ENCODE measurements at places on chromosomes 1 and 21.

DNA sequence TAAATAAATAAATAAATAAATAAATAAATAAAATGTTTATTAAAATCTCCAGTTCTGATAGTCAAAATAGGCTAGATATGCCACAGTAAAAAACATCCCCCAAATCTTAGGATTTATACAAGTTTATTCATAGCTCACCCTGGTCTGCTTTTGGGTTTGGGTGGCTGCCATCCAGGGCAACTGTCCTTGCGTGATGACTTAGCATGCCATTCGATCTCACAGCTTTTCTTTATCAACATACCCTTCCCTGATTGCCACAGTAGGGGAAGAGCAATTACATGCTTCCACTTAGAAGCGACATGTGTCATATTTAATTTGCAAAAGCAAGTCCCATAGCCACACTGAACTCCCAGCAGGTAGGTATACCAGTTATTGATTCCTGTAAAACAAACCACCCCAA is 52.7 kb downstream of the TEX35 start:
- no peak for DNase-seq

DNA sequence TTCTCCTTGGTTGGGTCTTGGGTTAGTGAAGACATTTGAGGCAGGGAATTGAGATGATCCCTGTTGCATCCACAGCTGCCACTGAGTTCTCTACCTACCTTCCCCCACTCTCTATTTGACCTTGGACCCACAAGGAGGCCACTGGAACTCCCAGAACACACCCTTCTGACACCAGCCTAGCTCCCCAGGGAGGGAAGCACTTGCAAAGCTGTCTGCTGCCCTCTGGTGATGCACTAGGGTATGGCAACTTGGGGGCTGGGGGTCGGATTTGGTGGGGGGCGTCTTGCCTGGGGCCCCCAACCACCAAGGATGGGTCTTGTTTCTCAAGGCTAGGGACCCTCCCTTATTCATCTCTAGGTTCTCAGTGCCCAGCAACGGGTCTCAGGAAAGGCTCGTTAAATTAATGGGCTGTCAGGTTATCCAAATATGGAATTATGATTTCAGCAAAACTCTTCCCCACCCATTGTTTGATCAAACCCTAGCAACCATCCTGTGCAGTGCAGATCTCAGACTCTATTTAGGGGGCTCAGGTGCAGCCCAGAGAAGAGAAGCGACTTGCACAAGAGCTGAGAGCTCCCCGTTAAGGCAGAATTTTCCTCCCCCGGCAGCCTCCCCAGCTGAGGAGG is 177.8 kb upstream of the KLHDC7A start:
- DNase-seq, result no peak

DNA sequence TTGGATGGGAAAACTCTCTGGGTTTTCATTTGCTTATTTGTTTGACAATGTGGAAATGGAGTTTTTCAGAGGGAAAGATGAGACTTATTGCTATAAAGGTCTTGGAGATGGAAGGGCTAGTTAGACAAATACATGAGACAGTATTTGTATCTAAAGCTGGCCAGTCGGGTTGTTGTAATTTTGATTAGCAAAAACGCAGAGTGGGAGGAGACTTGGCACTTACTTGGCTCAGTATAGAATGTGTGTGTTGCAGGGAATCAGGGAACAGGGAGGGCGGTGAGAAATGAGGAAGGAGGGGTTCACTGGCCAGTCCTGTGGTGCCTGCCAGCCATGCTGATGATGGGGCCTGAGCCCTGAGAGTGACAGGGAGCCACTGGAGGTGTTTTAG is 6.0 kb upstream of the FOXE3 start:
- no peak for DNase-seq

- no peak for DNase-seq
Observed at GRCh38 chr1:117271959-117272358, 61.2 kb upstream of the VTCN1 start.

DNA sequence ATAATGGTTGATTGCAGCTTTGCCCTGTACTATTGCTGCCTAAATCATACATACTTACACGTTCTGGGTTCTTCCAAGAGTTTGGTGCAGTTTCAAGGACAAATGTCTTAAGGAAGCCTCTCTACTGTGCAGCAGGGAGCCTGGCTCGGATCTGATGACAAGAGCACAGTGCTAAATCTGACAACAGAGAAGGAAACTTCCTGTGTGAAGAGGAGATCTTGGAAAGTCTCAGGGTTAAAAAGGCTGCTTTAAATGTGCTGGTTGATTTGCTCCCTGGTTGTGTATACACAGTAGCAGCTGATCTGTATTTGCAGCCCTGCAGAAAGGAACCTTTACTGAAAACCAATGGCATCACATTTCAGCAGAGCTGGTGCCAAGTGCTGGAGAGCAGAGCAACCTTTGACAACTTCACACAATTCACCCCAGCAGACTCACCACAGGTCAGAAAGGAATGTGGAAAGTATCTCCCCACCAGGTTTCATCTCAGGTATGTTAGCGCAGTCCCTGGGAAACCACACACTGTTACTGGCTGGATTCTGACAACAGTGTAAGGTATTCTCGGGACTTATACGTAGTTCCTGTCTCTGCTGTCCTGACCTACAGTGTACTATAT is 355.0 kb upstream of the ESRRG start:
- no peak for DNase-seq

DNA sequence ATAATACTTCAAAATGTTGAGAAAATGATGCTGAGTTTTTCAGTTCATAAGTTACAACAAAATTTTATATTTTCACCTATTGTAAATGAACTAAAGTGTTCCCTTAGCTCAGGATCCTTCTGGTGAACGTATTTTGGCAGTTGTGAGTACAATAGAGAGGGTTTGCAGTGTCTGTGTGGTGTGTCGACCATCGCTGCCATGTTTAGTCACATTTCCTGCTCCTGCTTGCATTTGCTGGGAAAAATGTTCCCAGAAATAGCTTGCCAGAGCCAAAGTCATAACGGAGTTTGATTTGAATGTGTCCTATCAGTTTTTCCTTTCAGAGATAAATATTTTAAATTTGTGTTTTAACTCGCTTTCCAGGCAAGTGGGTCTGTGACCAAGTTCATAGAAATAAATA is 117.1 kb upstream of the COL6A1 start:
- DNase-seq, result no peak
